ENCODE measurements at places on chromosomes 5 and 9.

GRCh38 chr9:93451849-93452709 lies 594 bp downstream of the FAM120A start:
- no peak for DNase-seq

- no peak for DNase-seq
Observed at GRCh38 chr5:168935183-168935582, 356.0 kb upstream of the PANK3 start.

DNA sequence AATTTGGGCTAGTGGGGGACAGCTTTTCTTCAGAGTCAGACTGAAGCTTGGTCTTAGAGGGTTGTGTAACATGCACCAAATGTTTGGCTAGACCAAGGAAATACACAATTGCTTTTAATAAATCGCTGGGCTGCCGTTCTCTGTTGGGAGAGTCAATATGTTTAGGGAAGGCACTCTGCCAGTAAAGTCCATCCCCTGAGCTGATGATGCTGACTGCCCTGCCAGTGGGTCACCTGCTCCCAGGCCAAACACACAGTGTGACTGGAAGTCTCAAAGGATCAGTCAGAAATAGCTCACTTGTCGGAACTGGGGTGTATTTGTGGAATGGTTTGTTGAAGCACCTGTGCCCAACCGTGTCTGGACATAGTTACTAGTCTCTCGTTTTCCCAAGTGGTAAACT lies 17.9 kb upstream of the ZNF474 start:
- DNase-seq, result no peak

DNA sequence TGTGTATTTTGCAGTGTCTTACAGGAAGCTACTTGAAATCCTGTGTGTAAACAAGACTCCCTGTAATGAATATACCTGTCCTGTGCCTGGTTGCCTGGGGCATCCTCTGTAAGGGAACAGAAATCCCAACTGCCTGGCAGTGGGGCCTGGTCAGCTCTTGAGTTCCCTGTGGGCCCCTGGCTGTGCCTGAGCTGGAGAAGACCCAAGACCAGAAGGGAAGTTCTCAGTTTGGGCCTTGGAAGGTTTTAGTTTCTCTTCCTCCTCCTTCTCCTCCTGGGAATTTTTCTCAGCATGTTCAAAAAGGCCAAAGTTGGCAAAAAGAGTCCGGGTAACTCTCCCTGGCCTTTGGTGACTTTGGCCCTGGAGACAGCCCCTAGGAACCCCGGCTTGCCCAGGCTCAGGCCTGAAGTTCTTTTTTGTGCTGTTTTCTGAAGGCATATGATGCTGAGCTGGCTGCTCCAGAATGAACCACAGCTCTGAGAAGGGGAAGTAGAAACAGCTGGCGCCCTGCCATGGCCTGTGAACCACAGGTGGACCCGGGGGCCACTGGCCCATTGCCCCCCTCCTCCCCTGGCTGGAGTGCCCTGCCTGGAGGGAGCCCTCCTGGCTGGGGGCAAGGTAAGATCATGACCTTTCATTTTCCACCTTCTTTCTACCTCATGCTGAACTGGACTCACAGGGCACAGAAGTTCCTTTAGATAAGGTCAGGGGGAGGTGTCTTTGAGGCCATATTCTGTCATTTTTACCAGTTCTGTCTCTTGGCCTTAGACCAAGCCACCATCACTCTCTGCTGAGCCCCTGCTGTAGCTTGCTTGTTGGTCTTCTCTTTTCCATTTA lies 5.8 kb downstream of the TMEM268 start:
- no peak for DNase-seq

- DNase-seq, result no peak
Observed at GRCh38 chr5:120632430-120632829, 168.3 kb downstream of the PRR16 start.

DNA sequence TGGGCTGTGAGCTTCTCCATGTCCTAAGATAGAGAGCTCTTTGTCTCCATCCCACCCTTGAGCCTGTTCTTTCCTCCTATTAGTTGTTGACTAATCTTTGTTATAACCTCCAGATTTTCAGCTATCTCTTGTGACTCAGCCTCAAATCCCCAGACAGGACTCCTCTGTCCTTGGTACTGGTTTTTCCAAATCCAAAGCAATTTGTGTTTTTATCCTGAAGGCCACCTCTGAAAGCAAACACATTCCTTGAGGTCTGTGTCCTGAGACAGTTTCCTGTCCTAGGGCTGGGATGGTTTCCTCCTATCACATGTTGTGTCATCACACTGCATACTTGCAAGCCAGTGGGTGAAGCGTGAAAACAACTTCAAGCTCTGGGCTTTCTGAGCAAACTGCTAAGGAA lies 8.5 kb downstream of the TNC start:
- DNase-seq, result no peak

DNA sequence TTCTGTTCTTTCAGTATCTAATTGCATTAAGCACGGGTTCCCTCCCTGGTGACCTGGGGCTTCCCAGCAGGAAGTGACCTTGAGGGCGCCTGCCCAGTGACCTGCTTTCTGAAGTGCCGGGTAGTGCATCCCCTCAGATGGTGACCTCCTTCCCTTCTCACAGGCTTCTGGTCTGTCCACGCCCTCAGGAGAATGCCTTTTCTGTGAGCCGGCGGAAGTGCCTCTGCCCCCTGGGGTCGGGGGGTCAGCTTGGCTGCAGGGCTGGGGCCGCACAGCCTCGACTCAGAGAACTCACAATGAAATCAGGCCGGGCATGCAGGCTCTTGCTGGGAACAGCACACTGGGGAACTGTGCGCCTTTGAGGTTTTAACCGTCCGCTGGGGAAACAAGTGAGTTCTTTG lies 124.5 kb upstream of the PHYKPL start:
- DNase-seq, result no peak

GRCh38 chr5:143757116-143757515 lies 54.8 kb upstream of the HMHB1 start:
- DNase-seq, result no peak

DNA sequence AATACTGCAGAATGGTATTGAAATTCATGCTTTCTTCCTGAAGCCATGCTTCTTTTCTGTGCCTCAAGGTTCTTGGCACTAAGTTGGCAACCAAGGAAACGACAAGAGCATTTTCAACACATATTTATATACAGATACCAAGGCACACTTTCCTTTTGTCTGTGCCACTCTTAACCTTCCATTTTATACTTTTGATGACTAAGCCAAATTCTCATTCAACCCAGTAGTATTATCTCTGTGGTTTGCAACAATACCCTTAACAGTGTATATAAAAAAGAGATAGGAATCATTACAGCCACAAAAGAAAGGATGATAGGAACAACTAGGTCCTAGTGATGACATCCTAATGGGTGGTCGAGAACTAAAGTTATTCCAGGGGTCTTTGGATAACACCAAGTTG lies 36.0 kb upstream of the TYRP1 start:
- no peak for DNase-seq

GRCh38 chr5:154999865-155000264 lies 13.7 kb upstream of the KIF4B start:
- no peak for DNase-seq

DNA sequence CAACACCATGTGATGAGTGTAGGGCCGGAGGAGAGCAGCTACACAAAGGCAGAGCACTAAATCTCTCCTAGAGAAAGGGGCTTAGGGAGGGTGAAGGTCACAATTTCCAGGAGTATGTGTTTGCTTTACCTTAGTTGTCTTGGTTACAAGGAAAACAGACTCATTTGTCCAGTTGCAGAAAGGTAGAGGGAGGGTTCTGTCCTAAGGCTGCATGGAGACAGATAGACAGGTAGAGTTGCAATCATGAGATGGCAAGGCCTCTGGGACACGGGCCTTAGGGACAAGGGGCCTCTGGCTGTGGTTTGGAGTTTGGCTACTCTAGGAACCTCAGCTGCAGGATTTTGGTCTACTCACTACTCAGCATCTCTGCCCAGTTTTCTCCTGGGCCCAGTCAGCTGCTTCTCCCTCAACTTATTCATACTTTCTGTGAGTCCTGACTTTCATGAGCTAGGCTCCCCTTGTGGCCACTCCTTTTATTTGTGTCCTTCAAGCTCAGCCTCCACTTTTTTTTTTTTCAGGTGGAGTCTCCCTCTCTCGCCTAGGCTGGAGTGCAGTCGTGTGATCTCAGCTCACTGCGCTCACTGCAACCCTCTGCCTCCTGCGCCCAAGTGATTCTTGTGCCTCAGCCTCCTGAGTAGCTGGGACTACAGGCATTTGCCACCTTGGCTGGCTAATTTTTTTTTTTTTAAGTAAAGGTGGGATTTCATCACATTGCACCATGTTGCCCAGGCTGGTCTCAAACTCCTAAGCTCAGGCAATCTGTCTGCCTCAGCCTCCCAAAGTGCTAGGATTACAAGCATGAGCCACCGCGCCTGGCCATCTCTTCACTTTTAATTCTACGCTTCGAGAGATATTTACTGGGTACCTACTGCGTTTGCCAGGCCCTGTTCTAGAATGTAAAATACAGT lies 76.6 kb downstream of the PTPDC1 start:
- no peak for DNase-seq

- no peak for DNase-seq
Observed at GRCh38 chr9:89871871-89872331, 267.1 kb downstream of the GADD45G start.

GRCh38 chr9:104635456-104635855 lies 17.5 kb upstream of the OR13C9 start:
- no peak for DNase-seq
